ENCODE measurements at places on chromosomes 2 and 18.

DNA sequence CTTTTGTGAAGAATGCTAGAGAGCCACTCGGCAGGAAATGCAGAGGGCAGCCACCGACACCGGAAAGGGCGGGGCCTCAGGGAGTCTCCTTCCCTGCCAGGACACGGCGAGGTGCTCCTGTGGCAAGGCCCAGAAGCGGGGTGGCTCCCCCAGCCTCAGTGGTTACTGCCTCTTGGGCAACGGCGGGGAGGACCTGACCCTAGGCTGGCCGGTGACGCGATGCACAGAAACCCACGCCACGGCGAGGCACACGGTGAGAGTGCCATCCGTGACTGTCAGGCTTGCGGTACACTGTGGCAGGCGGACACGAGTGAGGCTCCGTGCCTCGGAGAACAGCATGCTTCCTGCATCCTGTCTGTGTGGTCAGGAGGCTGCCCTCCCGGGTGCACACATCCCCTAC lies 47.8 kb downstream of the ZAP70 start:
- DNase-seq: no peak

GRCh38 chr2:46276642-46277041 lies 20.6 kb upstream of the EPAS1 start:
- no peak for DNase-seq

GRCh38 chr2:118169359-118170005 lies 81.2 kb downstream of the INSIG2 start:
- DNase-seq: no peak

DNA sequence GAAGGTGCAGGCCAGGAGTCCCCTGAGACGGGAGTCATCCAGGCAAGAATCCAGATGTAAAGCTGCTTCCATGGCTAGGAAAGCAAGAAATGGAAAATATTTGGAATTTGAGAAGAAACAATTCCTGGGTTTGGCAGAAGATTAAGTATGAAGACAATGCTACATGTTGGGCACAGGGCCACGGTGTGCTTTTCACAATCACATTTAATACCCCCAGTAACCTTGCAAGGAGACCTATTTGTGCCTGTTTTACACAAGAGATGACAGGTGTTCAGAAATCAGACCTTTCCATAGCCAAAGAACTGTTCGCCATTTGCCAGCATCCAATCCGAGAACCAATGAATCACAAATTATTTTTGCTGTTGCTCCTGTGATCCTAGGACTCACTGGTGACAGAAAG lies 50.5 kb downstream of the KCTD1 start:
- DNase-seq: no peak

DNA sequence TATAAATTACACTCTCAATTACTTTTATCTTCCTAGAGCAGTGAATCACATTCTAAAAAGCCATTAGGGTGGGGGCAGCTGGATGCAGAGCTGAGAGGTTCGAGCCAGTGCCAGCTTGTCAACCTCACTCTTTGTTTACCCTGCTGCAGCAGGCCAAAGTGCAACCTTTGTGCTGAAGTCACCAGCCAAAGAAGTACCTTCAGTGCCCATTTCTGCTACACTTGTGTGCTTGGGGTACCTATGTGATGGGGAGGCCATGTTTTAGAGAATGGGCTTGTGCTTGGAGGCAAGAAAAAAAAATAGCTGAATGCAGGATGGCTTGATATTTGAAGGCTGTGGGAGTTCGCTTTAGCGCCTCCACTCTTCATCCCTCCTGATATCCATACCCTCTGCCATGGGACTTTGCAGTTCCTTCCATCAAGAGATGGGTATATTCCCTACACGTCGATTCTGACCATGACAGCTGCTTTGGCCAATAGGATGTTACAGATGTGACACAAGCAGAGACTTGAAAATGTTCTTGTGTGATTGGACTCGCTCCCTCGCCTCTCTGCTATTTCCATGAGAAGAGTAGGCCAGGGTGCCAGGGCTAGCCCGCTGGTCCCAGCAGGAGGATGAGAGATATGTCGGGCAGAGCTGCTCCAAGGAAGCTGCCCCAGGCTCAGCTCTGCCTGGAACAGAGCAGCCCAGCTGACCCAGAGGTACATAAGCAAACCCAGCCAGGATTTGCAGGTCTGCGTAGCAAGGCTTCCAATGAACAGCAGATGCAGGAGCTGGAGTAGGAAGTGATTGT lies 12.7 kb upstream of the FZD5 start:
- no peak for DNase-seq

- no peak for DNase-seq
Measured at GRCh38 chr18:3447068-3447894, 2.7 kb upstream of the TGIF1 start.

DNA sequence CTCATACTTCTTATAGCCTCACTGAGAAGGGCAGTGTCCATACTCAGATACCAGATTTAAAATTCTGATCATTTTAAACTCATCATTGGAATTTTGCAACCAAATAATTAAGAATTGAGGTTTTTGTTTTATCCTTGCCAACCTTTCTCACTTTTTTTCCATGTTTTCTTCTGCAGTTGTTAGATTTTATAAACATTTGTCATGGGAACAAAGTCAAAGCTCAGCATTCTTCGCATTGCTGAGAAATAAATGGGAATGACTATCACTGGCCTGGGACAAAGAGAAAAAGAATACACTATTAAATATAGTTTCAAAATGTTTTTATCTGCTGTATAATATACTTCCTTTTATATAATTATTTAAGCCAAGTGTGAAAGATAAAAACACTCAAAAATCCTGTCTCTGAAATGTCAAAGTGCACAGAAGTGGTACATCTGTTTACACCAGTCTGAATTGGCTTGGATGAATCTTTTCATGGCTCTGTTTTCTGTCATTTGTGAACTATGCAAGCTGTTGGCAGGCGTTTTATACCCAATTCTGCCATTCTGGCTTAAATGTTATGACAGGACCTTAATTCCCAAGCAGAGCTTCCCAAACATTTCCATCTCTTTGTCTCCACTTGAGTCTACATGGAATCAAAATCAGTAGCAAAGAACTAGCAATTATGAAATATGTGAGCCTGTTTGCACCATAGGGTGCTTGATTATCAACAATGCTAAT lies 249.3 kb upstream of the SYT4 start:
- DNase-seq: no peak

GRCh38 chr2:22110244-22110651 lies 986.5 kb downstream of the TDRD15 start:
- no peak for DNase-seq

GRCh38 chr2:239278941-239279365 lies 121.9 kb downstream of the HDAC4 start:
- DNase-seq: no peak

DNA sequence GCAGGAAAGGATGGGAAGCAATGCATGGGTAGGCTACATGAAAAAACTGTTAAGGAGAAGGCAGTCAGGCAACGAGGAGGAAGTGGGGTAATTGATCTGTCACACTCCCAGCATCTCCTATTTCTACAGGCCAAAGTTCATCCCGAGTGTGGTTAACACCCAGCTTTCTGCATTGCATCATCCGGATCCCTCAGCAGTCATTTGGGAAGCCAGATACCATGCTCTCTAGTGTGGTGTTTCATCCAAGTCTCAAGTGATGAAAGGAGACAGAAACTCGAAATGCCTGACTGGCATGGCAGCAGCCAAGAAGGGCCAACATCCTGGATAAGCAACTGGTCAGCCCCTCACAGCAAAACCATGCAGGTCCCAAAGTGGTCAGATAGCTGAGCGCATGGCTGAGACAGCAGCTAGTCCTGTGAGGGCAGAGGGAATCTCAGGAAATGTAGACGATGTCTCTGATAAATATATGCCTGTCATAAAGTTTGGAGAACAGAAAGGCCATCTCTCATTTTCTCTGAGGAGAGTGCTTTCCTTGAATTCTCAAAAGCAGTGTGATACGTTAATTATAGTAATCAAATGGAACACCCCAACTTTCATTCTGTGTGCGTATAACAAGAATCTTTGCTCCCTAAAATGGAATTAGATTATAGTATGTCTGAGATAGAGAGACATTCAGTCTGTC lies 24.8 kb upstream of the HNRNPA3 start:
- DNase-seq: no peak

- DNase-seq: no peak
Measured at GRCh38 chr18:5982332-5982731, 87.0 kb upstream of the TMEM200C start.

DNA sequence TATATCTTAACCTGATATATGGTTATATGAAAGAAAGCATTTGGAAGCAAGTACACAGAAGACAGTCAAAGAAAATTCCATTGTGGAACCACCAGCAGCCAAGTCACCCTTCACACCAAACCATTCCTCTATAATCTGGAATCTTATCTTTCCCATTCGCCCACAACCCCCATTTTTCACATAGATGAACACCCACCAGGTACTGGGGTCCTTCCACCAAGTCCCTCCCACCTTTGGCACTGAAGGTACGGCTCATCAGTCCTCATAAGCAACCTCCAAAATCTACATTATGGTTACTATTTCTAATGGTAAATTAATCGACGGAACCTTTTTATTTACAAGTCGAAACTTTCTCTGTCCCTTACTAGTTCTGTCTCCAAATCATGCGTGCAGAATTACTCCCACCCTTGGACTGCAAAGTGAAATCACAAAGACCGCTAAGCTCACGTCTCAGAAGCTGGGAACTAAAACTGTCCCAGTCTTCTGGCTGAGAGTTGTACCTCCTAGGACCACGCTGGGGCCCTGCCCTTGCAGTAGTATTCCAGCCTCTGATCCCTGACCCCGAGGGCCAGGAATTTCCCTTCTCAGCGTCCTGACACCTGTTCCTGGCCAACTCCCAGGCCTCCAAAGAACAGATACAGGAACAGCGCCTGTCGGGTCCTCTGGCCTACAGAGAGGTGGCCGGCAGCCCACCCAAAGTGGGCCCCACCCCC lies 702 bp downstream of the OLA1 start:
- no peak for DNase-seq

GRCh38 chr2:75406131-75406581 lies 154.6 kb downstream of the EVA1A start:
- no peak for DNase-seq

- DNase-seq: no peak
Measured at GRCh38 chr18:56632070-56633022, 6.0 kb downstream of the TXNL1 start.

DNA sequence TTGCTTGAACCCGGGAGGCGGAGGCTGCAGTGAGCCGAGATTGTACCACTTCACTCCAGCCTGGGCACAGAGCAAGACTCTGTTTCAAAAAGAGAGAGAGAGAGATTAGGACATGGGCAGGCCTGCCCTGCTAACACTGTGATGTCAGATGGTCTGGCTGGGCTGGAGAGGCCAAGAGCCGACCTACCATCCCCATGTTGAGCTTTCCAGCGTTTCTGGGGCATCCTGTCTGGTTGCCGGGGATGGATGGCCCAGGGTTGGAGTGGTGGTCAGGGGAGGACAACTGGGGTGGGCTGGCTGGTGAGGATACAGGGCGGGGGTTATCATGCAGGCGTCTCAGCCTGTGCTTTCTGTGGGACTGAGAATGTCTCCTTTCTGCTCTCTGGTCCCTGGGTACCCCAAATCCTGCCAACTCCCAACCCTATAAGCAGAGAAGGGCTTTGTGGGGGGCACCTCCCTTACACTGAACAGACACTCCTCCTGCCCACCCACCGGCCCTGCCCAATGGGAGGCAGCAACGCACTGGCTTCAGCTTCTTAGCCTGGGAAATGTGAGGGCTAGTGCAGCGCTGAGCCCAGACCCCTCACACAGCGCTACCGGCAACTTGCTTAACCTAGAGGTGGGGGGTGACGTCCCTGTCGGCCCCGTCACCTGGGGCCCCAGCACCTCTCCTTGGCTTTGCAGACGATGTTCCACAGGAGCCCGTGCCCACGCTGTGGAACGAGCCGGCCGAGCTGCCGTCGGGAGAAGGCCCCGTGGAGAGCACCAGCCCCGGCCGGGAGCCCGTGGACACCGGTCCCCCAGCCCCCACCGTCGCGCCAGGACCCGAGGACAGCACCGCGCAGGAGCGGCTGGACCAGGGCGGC lies 5.4 kb downstream of the SNORC start:
- no peak for DNase-seq

DNA sequence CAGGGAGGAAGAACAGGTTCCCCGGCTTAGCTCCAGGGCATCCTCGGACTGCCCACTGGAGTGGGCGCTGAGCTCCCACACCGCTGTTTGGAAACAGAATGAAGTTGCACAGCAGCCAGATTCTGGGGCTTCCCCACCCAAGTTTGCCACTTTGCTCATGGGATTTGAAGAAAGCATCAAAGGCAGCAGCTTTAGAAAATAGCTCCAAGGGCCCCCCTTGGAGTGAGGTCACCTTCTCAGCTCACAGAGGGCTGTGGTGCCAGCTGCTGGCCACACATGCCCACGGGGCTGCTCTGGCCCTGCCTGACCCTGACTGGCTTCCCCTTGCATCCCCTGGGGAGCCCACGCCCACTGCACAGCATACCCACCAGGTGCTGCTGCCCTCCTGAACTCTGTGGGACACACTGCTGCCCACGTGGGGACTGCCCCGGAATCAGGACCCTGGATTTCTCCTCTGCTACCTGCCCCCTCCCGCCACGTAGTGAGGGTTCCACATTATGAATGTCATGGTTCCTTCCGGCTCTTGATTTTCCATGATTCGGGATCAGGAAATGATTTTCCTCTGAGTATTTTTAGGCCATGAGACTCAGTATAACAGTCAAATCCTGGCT lies 70.3 kb downstream of the TGOLN2 start:
- DNase-seq: no peak

DNA sequence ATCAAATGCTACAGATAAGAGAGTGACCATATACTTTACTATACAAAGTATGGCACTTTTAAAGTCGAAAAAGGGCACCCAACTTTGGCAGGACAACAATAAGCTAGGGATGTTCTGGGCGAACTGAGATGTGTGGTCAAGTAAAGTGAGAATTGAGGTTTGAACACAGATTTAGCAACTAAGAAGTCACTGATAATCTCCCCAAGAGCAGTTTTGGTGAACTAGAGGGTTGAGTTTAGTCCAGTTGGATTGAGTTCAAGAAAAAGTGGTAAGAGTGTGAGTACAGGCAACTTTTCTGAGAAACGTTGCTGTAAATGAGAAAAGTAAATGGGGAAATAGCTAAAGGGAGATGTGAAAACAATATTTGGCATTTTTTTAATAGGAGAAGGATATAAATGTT lies 65.5 kb upstream of the TGFA start:
- DNase-seq: no peak

- DNase-seq: no peak
Measured at GRCh38 chr2:30346471-30347169, 100.4 kb upstream of the LCLAT1 start.

- DNase-seq: no peak
Measured at GRCh38 chr18:22257022-22257543, 87.7 kb downstream of the GATA6 start.

DNA sequence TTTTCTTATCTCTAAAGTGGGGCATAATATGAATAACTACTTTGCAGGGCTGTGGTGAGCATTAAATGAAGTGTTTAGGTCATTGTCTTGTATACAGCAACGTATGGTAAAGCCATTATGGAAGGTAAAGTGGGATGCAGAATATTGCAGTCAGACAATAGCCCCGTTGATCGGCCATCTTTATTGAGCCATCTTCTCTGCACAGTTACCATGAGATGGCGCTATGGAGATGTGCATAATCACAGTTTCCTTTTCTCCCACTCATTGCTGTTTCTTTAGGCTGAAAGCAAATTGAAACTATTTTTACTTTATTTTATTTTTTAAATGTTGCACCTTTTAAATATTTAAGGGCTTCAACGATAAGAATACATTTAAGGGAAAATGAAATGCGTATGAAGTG lies 108.9 kb downstream of the THSD7B start:
- DNase-seq: no peak

Measured in NCI-H2171 (cell line).